ENCODE measurements at places on chromosomes 11 and 22.

DNA sequence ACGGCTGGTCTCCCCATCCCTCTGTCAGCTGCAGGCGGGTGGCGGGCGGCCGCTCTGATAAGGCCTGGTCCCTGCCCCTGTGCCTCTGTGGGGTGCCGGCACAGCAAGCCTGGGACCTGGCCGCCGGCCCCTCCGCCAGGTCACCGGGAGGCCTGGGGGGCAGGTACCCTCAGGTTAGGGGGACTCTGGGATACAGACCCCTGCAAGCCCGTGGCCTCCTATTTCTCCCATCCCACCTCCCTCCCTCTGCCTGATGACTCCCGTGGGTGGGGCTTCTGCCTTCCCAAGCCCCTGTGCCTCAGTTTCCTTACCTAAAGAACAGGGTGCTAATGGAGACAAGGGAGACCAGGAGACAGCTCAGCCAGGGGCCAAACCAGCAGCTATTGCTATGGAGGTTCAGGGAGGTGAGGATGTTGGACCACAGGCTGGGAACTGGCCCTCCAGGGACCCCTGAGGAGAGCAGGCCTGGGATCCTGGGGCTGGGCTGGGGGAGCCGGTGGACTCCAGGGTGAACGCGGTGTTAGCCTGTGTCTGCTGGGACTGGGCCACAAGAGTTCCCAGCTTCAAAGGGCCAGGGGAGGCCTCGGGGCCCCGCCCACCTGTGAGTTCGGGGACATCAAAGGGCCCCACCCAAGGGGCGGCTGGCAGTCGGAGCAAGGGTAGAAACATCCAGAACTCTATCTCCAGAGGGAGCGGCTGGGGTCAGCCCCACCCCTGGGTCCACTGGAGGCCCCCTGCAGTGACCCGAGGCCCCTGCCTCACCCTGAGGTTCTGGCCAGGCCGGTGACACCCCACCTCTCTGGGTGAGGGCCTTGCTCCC, 32.0 kb upstream of the TH start:
- DNase-seq, result no peak

GRCh38 chr11:76732643-76733042, 50.5 kb upstream of the TSKU start:
- no peak for DNase-seq

- DNase-seq, result no peak
These were observed 117.2 kb downstream of the MICAL3 start for GRCh38 chr22:17906978-17907747.

DNA sequence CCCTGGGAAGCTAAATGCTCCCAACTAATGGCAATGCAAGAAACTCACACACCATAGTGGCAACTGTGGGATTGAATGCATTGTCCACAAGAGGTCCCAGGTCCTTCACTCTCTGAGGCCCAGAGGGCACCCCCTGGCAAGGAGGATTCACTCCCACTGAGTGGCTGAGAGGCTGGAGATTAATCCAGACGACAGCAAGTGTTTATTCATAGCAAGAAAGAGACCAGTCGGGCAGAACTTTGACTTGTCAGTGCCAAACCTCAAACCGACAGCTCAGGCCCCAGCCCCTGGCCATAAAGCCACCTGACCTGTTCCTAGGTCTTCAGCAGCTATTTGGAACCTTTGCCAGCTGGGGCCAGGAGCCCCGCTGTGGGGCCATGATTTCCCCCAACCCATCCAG, 54.5 kb upstream of the MPEG1 start:
- no peak for DNase-seq

GRCh38 chr11:12801976-12802375, 127.8 kb downstream of the TEAD1 start:
- no peak for DNase-seq

GRCh38 chr22:25399649-25400151, 164.8 kb upstream of the GRK3 start:
- no peak for DNase-seq

GRCh38 chr11:123544631-123545375, 109.6 kb downstream of the SCN3B start:
- no peak for DNase-seq

GRCh38 chr22:38097058-38097457, 13.1 kb upstream of the SLC16A8 start:
- DNase-seq, result no peak

DNA sequence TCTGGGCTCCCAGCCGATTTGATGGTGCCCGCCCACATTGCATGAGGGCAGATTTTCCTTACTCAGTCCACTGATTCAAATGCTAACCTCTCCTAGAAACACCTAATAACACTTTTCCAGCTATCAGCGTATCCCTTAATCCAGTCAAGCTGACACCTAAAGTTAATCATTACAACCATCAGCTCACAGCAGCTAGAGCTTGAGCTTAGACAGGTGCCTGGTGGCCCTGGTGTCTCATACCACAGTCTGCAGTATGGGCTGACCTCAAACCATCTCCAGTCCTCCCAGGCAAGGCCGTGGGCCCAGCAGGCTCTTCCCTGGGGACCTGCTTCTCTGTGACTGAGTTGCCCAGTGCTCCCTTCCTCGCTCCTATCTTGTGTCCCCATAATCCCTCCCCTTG, 174.4 kb upstream of the NECTIN1 start:
- DNase-seq, result no peak

DNA sequence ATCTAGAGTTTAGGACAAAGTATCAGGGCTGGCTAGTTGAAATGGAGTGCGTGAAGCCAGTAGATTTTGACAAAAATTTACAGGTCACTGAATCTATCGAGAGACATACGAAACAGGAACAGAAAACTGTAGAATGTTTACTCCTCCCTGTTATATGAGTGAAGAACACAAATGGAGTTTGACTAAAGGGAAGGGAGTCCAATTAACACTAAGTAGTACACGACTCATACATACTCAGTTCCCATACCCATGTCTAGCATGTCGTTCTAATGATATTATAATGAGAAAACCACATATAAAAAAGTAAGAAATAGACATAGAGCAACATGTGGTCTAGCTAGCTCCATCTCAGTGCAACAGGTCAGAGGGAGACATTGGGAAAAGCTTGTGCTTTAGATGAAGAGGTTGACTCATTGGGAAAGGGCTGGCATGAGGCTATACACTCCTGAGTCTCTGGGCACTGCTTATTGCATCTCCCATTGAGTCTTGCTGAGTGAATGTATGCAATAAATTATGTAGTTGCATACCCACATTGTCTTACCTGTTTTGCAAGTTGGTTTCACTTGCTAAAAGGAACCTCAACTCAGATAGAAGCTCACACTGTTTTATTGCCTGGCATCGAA, 43.5 kb downstream of the CD44 start:
- no peak for DNase-seq

DNA sequence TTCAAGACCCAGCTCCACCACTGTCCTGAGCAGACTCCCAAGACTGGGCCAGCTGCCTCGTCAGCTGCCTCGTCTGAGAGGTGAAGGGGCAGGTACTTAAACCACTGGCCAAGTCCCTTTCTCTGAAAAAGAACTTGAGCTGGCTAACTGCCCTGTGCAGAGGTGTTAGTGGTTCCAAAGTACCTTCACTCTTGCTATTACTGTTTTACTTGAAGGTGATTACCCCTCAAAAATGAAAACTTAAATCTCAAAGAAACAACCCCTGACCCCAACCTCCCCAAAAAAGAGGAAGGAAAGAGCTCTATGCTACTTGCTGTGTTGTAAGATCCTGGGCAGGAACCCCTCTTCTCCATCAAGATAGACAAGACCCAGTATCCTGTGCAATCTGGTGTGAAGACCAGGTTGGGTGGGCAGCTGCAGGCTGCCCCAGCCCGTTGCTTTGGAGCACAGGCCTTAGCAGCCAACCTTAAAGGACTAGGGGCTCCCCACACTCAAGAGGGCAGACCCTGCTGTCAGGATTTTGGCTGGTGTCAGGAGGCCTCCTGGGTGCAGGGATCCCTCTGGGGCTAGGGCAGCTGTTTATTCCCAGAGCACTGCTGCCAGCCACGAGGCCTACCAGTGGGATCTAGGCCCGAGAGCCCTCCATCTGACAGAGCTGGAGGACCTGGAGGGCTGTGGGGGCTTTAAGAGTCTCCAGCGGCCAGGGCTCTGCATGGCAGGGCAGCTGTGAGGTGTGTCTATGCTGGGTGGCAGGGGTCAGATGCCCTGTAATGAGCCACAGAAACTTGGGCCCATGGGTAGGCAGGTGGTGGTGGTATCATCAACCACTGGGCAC, 13.0 kb downstream of the GUCD1 start:
- DNase-seq, result no peak

DNA sequence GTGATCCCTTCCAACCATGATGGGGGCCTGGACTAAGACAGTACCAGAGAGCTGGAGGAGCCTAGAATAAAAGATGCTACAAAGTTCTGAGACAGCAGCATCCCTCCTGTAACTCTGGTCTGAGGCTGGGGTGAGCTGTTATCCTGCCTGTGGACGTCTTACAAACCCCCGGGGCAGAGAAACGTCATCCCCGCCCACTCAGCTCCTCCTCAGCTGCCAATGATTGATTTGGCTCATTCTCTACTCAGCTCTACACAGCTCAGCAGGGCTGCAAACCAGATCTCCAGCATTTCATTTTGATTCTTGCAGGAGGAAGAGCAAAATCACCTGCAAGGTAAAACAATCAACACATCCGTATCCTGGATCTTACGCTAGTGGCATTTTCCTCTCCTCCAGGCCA, 55.5 kb downstream of the CSNK2A3 start:
- DNase-seq, result no peak

- no peak for DNase-seq
These were observed 26.6 kb upstream of the LMO1 start for GRCh38 chr11:8290081-8290810.

DNA sequence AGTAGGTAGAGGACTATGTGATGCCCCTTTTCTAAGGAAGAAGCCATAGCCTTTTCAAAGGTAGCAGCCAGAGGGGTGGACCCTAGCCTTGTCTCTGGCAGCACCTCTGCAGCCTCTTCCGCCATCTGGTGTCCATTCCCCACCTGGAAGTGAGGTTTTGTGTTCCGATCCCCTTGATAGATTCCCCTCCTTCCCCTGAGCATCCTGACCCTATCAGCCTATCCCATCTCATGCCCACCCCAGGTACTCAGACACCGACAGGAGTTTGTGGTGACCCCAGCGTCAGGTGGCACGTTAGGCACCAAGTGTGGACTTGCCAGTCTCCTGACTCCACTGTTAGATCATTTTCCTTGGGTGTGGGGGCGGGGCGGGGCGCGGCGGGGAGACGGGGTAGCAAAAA, 398 bp upstream of the FAM89B start:
- no peak for DNase-seq

DNA sequence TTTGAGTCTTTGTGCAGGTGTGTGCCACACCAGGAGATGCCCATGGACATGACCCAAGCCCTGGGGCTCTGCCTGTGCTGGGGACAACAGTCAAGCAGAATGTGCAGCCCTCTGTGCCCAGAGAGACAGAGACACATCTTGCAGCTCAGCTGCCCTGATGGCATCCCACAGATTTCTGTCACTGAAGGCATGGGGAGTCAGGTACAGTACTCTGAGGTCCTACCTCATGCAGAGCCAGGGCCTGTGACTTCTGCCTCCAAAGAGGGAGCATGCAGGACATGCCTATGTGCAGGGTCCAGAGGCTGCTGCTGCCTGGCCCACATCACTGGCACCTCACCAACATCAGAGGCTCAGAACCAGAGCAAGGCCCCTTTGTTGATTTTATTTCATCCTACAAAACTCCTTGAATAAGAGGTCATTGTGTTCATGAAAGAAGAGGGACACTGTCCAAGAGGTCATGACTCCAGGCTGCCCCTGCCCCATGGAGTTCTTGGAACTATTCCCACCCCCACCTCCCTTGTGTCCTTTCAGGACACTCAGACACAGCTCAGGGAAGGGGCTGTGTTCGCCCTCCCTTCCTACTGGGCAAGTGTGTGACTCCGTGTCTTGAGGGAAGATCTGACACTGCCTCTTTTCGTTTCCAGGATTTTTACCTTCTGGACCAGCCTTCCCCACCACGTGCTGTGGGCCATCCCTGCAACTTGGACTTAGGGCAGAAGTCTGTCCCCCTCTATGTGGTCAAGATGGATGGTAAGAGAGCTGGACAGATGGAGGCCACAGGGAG, 62.3 kb downstream of the BTG4 start:
- no peak for DNase-seq

DNA sequence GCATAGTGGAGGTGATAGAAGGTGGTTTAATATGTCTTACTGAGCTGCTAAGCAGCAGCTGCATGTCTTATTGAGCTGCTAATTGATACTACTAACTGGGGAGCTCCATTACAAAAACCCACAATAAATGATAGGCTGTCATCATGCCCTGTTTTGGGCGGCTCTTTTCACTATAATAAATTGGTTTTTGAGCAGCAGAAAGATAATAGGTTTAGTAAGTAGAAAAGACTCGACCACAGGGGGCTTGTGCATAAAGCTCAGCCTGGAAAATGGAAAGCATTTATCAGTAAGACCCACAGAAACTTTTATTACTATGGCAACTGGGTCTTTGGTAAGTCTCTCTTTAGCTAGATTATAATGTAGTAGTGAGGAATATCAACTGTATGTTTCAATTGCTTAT, 117.6 kb downstream of the LDLRAD3 start:
- no peak for DNase-seq

GRCh38 chr11:118625036-118625690, 17.7 kb downstream of the PHLDB1 start:
- DNase-seq, result no peak

- DNase-seq, result no peak
These were observed 53.6 kb downstream of the NAV2 start for GRCh38 chr11:19766206-19766605.

- no peak for DNase-seq
These were observed 23.4 kb upstream of the PPARA start for GRCh38 chr22:46126853-46127385.

GRCh38 chr11:6568191-6568918, 35.1 kb downstream of the RRP8 start:
- no peak for DNase-seq

DNA sequence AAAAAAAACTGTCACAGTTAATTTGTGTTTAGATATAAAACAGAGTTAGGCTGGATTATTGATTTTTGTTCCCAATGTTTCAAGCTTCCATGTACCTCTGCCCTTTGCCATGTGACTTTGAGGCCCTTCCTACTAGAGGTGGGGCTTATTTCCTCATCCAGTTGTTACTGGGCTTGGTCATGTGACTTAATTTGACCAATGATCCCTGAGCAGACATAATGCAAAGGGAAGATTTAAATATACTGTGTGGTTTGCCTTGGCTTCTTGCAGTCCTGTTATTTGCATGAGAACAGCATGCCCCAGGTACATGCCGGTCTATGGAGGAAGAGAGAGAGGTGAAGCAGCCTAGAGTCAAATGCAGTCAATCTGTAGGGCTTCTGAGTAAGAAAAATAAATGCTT, 347.0 kb downstream of the MIAT start:
- no peak for DNase-seq

GRCh38 chr11:93288767-93289166, 41.8 kb upstream of the DEUP1 start:
- DNase-seq, result no peak

DNA sequence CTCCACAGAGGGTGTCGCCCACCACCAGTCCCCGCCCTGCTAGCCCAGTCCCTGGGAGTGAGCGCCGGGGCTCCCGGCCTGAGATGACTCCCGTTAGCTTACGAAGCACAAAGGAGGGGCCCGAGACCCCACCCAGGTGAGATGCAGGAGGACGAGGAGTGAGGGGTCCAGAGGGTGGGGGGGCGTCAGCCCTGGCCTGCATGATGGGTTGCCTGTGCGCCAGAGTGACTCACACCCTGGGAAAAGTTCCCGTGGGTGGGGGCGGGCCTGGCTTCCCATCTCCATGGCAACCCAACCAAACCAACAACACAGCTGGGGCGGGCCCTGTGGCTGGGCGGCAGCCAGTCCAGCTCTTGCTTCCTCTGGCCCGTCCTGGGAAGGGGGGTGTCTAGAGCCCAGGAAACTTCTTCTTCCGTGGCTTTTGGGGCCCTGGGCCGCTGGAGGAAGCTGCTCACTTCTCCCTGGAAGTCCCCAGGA, 4.5 kb downstream of the GAS2L1 start:
- no peak for DNase-seq

- no peak for DNase-seq
These were observed 755.7 kb downstream of the KCNA4 start for GRCh38 chr11:29260939-29261705.

Measured in T-helper 22 cell (primary cell).